Tongue (tissue), 3 donors: ENCODE measurements at places on chromosomes 7 and 10. TPM values are rescaled to one million over a fixed set of nuclear protein-coding genes. Genes with fewer than 3 reads are reported as not detected.
A peak's percentile ranks its signal among the peaks of the same experiment; 100 is the strongest.

Gene RHOBTB1
- total RNA-seq: 36.5 TPM

Gene GHRHR
- total RNA-seq: not detected

- DNase-seq: no peak
Observed at GRCh38 chr10:3190817-3191216, 18.2 kb upstream of the PITRM1 start.

- no peak for DNase-seq
Observed at GRCh38 chr7:26919906-26920493, 55.6 kb upstream of the SKAP2 start.

Gene AGR3
- total RNA-seq: 4.9 TPM

Gene SH2D4B
- not detected for total RNA-seq

GRCh38 chr7:6015917-6016652 is 7.0 kb downstream of the AIMP2 start:
- peak; percentile 85 for DNase-seq

- no peak for DNase-seq
Observed at GRCh38 chr7:9120331-9120730, 686.9 kb downstream of the NXPH1 start.

DNA sequence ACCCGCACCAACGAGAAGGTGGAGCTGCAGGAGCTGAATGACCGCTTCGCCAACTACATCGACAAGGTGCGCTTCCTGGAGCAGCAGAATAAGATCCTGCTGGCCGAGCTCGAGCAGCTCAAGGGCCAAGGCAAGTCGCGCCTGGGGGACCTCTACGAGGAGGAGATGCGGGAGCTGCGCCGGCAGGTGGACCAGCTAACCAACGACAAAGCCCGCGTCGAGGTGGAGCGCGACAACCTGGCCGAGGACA is 1.6 kb downstream of the VIM start:
- no peak for DNase-seq

GRCh38 chr10:14384915-14385314 is 54.2 kb upstream of the FRMD4A start:
- no peak for DNase-seq

Gene TAS2R5
- 4.5 TPM for total RNA-seq

Gene IFIT2
- 9.5 TPM for total RNA-seq

Gene TMEM270
- not detected for total RNA-seq

DNA sequence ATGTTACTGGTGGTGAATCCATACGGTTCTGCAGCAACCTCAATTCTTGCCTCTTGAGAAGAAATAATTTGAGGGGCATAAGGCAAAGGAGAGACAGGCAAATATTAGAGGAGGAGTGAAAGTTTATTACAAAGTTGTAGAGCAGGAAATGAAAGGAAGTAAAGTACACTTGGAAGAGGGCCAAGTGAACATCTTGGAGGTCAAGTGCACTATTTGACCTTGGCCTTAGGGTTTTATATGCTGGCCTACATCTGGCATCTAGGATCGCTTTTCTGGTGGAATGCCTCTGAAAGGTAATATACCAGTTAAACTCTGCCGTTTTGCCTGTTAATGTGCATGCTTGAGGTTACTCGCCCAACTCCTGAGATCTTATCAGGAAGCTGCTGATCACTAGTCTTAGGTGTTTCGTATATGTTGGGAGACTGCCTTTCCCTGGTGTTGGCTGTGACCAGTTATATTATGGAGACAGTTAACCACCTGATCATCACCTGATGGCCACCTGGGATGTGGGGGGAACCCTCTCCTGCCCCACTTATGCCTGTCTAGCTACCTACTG is 66.1 kb upstream of the CYP2C18 start:
- no peak for DNase-seq

GRCh38 chr7:105975770-105976417 is 12.8 kb downstream of the CDHR3 start:
- DNase-seq: peak; percentile 53

- no peak for DNase-seq
Observed at GRCh38 chr10:131560706-131561355, 249.3 kb upstream of the TCERG1L start.

Gene EPHA1
- 12.5 TPM for total RNA-seq

GRCh38 chr10:132543916-132544743 is 6.5 kb downstream of the INPP5A start:
- DNase-seq: no peak

Gene CYP3A4
- not detected for total RNA-seq

Gene NUP42
- total RNA-seq: 44.5 TPM

GRCh38 chr10:124469956-124470484 is 8.4 kb downstream of the LHPP start:
- no peak for DNase-seq

Gene SPDYE16
- total RNA-seq: 0.72 TPM

Gene FAM241B
- 1.0 TPM for total RNA-seq

GRCh38 chr7:3412871-3413270 is 111.8 kb downstream of the SDK1 start:
- DNase-seq: no peak

DNA sequence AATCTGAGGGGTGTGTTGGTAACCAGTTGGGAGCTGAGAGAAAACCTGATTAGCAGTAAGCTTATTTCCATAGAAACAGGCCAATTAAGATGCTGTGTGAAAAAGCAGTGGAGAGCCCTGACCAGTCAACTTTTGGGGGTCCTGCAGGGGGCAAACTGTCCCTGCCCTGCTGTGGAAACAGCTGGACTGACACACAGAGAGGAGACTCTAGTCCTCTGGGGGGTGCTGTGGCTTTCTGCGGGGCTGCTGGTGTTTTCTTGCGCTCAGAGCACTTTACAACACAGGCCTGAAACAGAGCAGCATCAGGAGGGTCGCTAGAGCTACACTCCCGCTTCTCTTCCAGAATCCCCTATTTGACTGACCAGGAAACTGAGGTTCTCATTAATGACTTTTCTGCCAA is 546.9 kb upstream of the GALNT17 start:
- DNase-seq: no peak

DNA sequence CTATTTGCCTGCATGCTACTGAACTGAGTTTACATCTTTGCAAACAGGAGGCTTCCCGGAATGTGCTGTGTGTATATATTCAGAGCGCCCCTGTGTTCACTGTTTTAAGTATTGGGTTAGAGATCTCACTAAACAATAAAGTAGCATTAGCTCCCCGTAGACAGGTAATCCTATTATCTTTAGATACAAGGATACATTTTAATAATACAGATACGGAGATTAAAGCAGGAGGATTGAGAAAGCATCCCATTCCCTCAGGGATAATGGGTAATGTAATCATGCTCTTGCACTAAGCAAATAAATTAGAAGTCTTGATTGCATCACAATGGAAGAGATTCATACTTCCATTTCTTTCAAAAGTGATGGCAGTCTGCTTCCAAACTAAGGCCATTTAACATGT is 809.0 kb downstream of the NRG3 start:
- DNase-seq: no peak

DNA sequence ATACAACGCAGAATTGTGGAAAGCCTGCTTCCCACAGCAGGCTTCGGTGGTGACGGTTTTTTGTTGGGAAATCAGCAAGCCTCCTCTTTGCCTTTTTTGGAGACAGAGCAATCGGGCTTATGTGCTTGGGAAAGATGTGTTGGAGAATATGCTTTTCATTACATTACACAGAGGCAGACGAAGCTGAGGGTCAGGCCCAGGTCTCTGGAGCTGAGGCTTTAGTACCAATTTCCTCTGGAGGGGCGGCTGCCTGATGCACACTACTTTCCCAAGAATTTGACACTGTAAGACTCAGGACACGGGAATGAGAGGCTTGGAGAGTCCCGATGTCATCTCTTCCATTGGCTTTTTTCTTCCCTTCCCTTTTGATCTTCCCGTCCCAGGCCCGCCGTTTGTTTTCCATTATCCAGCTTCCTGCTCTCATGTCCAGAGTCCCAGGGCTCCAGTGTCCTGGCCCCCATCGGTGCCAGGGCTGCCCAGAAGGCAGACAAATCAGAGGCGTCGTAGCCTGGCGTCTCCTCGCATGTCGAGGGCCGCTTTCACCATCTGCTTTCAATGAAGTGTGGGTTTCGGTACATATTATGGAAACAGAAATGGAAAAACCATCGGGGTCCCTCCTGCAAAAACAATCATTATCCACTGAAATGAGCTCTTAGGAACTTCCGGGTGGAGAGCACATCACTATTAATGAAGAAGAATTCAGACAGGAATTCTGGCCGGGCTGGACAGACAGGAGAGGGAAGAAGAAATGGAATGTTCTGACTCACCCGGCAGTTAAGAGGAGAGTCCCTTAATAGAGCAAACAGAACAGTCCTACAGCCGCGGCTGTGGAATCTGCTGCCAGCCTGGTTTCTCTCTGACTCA is 123.0 kb upstream of the JCAD start:
- DNase-seq: peak; percentile 55

DNA sequence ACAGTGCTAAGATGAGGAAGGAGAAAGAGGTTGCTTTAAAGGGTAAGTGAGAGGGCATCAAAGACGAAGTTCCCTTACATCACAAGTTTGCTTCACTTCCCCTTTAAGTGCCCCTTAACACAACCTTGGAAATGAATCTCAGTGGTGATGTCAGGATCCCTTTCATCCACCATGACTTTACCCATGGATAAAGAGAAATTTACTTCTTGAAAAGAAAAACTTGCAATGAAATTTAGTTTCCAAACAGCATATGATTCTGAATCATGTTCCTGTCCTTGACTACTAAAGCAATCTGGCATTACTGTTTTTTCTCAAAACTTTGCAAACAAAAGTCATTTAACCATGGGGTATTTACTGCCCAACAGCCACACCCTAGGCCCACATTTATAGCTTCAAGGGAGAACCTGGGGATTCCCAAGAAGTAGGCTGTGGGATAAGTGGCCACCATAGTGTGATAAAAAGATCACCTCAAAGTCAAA is 135.9 kb downstream of the ITGB8 start:
- no peak for DNase-seq

Gene CNPY1
- total RNA-seq: not detected

GRCh38 chr7:106128836-106129235 is 16.7 kb upstream of the SYPL1 start:
- DNase-seq: no peak

Gene POU6F2
- not detected for total RNA-seq

DNA sequence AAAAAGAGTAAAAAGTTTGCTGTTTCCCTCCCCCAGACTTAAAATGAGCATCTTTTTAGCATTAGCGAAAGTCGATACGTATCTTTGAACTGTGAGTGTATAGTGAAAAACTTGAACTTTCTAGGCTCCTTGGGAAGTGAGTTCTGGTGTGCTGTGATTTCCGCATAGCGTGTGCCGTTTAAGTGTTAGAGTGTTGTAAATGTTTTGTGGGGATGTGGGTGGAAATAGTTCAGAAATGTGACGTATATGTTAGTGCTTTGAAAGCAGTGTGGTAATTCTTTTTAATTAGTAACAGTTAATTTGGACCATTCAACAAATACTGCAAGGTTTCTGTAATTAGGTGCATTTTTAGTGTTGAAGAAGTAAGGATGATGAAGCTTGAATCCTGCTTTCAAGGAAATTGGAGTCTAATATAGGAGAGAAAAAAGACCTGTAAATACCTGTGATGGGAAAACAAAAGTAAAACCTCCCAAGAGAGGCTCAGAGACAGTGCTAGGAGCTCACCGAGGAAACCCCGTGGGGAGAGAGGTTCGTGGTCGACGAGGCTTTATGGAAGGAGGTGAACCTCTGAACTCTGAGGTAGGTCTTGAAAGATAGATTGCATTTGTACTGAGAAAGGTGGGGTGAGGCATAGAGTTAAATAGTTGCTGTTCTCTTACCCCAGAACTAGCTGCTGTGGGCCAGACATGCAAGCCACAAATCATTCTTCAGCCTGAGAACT is 40.8 kb downstream of the RBM33 start:
- no peak for DNase-seq

DNA sequence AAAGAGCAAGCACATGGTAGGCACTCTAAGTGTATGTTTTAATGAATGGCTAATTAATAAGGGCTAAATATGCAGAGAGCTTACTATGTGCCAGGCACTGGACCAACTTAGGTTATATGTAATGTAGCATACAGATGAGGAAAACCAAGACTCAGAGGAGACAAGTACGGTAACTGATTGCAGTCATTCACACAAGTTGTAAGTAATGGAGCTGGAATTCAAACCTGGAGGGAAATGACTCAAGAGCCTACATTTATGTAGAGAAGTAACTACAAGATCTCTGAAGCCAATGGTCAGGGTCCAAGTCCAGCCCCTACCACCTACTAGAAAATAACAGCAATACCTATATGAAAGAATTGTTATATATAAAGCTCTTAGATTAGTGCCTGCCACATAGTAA is 97.3 kb upstream of the KCNIP2 start:
- DNase-seq: no peak

DNA sequence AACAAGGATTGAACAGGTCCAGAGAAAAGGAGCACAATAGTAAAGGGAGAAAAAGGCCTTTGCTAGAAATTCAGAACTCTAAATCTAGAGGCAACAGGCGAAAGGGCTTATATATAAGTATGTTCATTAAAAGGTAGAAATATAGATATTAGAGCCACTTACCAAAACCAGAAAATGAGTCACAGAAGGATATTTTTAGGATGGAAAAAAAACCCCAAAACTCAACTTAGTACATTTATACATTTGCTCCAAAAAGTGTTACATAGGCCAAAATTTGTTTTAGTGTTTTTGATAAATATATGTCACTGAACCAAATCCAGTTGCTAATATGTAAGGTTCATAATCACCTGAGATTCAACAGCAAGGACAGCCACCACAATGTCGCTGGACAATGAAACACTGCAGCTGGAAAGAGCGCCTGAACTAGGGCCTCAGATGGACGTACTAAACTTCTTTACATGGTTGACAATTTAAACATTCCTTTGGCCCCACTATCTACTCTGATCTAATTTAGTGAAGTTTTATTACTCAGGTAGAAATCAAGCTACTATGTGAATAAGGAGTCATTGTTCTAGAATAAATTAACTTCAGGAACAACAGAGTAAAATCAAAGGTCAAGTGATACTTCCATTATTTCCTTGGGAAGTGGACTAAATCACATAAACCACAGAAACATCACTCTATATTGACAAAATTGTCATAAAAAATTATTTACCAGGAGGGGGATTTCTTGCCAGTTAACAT is 10.9 kb downstream of the FAM3C start:
- DNase-seq: no peak

Gene ANKRD7
- 2.2 TPM for total RNA-seq

- DNase-seq: no peak
Observed at GRCh38 chr7:4803397-4804241, 28.2 kb downstream of the AP5Z1 start.

DNA sequence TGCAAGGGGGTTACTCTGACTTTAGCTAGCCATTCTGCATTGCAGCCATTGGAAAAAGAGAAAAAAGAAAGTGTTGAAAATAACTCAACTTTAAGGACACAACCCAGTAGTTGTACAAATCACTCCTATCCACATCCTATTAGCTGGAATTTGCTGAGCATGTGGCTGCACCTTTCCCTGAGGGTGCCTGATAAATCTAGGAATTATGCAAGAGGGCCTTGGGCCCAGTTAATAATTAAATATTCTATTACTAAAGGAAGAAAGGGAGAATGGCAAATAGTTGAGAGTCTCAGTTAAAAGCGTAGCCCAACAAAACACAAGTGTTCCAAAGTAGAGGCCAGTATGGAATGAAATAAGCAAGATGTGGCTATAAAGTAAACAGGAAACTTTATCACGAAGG is 200.9 kb upstream of the CNTNAP2 start:
- no peak for DNase-seq

- DNase-seq: peak; percentile 93
Observed at GRCh38 chr10:3783682-3784432, 1.2 kb downstream of the KLF6 start.

Gene AKR1C1
- total RNA-seq: 5.4 TPM

GRCh38 chr7:39645482-39646407 is 22.4 kb downstream of the RALA start:
- DNase-seq: no peak

- DNase-seq: no peak
Observed at GRCh38 chr7:81515009-81515408, 254.8 kb downstream of the HGF start.

- no peak for DNase-seq
Observed at GRCh38 chr10:126160971-126161630, 227.2 kb downstream of the ADAM12 start.
